Mesenteric fat pad (tissue), 1 donor: ENCODE measurements at places on chromosomes 2 and 18. TPM values are rescaled to one million over a fixed set of nuclear protein-coding genes. Genes with fewer than 3 reads are reported as not detected.

- no peak for DNase-seq
Observed at GRCh38 chr2:217804791-217805667, 197.8 kb downstream of the TNS1 start.

DNA sequence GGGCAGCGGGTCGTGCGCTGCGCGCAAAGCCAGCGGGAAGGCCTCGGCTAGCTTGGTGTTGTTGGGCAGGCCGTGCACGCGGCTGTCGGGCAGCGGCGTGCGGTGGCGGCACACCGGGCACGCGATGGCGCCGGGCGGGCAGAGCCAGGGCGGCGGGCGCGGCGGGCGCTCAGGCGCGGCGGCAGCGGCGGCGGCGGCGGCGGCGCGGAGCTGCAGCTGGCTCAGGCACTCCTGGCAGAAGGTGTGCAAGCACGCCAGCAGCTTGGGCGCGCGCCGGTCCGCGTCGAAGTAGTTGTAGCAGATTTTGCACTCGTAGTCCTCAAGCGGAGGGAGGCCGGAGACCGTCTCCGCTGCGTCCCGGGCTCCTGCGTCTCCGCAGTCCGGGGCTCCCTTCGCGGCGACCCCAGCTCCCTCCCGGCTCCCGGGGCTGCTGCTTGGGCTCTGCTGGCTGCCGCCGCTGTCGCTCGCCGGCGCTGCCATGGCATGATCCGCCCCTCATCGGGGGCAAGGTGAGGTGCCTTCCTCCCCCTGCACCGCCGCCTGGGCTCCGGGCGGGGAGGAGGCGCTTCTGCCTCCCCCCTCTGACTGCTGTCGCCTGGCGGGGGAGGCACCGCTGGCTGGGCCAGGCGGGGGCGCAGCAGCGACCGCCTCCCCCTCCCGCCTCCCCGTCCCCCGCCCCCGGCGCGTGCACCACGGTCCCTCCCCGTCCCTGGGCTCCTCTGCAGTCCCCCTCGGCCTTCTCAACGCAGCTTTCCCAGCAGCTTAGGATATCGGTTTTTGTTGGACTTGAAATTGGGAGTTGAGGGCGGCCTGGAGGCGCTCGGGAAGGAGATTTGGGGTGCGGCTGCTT lies 21.0 kb upstream of the PAX3 start:
- no peak for DNase-seq

- DNase-seq = no peak
Observed at GRCh38 chr2:143357966-143358365, 228.7 kb downstream of the ARHGAP15 start.

DNA sequence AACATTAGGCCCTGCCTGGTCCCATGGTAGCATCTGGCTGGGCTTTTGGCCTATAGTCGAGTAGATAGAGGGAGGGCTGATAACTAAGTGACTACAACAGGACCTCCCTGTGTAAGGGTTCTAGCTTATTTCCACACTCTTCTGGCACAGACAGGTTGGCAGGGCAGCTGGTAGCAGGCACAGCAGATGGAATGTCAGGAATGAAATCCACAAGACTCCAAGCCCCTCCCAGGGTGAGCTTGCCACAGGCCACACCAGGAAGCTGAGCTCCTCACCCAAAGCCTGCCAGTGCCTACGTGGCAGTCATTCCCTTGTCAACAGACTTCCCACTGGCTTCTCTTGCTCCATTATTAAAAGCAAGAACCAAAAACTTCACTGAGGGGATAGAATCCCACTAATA lies 20.7 kb upstream of the C1QL2 start:
- DNase-seq = no peak

- no peak for DNase-seq
Observed at GRCh38 chr18:58856881-58857280, 7.8 kb upstream of the ZNF532 start.

DNA sequence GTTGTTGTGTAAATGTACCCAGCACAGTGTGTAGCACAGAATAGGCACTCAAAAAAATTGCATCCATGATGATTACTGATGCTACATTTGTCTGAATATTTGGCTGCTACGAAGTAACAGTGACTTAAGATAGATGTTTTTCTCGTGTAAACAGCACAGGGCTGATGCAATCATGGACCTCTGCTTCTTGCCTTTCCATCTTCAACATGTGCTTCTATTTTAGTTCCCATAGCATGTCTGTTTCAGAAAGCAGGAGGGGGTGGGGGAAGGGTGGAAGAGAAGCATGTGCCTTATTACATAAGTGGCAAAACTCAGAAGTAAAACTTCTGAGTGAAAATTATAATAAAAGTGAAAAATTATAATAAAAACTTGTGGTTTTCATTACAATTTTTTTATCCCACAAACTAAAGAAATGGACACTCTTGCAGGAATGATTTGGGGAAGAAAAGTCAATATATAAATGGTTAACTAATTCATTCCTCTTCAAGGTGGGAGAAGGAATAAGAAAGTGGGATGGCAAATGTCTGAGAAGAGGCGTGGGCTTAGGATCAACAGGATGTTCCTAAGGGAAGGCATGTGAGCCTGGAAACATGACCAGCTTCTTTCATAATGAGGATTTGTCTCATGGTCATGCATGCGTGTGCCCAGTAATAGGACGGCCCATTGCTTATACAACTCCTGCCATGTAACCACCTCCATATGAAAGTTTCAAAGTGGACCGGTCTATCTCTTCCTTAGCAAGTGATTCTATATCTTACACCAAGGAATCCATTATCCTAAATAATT lies 27.2 kb downstream of the CCBE1 start:
- no peak for DNase-seq

HSBP1L1 gene
- 18.8 TPM for total RNA-seq

FBXO15 gene
- 0.29 TPM for total RNA-seq

DNAJC5G gene
- total RNA-seq = not detected

NGEF gene
- 0.35 TPM for total RNA-seq

MCEE gene
- 15.2 TPM for total RNA-seq

CCDC138 gene
- 3.8 TPM for total RNA-seq
